ENCODE measurements at places on chromosomes 6 and 20. TPM values are rescaled to one million over a fixed set of nuclear protein-coding genes. Genes with fewer than 3 reads are reported as not detected.

DNA sequence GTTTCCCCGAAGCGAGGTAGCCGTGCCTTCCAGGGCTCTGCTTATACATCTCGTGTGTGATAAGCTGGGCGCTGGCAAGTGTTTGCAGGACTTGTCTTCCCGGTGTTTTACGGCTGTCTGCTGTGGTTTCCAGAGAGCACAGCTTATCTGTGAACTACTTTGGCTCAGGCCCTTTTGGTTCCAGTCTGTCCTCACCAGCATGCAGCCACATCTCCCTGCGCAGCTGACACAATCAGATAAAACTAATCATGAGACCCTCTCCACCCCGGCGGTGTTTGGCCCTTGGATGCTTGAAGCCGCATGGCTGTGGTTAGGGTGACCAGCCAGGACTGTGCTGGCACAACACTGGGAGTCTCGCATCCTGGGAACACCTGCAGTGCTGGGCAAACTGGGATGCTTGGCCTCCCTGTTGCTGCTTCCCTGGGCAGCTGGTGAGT lies 241.8 kb upstream of the FOXQ1 start:
- no peaks in the 10 kb centered on the region for H3K4me1 ChIP-seq
- H3K27me3 ChIP-seq = no peaks in the 10 kb centered on the region
- DNase-seq = no peak
- no peaks in the 10 kb centered on the region for H3K36me3 ChIP-seq
- H3K27ac ChIP-seq = no peak overlapping the region

DNA sequence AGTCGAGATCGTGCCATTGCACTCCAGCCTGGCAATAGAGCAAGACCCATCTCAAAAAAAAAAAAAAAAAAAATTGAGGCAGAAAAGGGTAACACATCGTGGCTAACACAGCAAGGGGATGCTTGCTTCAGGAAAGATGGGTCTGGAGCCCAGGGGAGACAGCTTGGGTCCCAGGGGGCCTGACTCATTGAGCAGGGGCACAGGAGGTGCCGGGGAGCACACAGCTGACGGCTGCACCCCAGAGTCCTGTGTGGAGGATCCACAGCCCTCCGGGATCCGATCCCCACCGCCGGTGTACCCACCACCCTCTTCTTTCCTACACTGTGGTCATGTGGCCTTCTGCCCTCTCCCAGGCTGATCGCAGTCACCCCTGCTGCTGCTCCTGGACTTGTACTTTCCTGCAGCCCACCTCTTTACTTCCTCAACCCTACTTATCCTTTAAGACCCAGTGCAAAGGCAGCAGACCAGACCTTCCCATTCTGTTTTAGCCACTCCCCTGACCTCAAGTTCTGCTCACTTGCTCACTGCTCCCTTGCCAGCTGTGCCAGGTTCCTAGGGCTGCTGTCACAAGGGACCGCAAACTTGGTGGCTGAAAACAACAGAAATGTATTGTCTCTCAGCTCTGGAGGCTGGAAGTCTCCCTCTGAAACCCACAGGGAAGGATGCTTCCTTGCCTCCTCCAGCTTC lies 17.6 kb upstream of the EZR start:
- no peak overlapping the region for H3K27ac ChIP-seq
- no peaks in the 10 kb centered on the region for H3K36me3 ChIP-seq
- no peak for DNase-seq
- no peak overlapping the region for H3K4me3 ChIP-seq
- no peaks in the 10 kb centered on the region for H3K27me3 ChIP-seq

- H3K4me1 ChIP-seq = no peaks in the 10 kb centered on the region
- no peaks in the 10 kb centered on the region for H3K36me3 ChIP-seq
- no peak for DNase-seq
Observed at GRCh38 chr6:92354270-92354829, 1065.0 kb downstream of the EPHA7 start.

DNA sequence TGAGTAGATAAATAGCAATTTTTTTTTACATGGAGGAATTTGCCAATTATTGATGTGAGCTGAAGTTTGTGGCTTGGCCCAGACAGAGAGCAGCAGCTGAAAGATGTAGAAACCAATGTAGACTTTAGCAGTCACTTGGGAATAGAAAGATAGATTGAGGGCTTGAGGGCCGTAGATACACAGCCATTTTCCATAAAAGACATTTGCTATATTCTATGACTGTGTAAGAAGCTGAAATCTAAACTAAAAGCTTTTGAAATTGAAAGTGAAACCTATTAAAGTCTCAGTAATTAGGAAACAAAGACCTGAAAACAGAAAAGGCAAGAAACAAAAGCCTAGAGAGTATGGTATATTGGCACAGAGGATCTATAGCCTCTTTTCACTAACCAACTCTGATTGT lies 332.7 kb downstream of the CENPW start:
- no peak for DNase-seq
- no peak overlapping the region for H3K4me3 ChIP-seq
- no peaks in the 10 kb centered on the region for H3K4me1 ChIP-seq
- no peak overlapping the region for H3K27ac ChIP-seq
- H3K36me3 ChIP-seq = peaks cover 2% of the 10 kb centered on the region

DNA sequence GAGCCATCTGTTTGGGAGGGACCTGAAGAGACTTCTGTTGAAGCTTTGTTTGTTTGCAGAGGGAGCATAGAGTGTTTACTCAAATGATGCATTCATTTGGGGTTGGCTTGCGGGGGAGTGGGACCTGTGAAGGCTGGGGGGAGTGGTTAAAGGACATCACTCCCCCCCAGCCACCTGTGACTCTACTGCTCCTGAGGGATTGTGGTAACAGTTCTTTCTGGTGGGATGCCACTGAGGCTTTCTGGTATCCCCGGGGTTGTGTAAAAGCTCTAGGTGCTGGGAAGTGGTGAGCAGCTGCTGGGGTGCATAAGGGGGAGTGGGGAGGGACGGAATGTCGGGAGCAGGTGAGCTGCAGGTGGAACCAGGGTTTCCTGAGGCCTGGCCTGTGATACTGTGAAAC lies 239.2 kb upstream of the QKI start:
- H3K4me3 ChIP-seq = no peak overlapping the region
- no peak overlapping the region for H3K27ac ChIP-seq
- peaks cover 3% of the 10 kb centered on the region for H3K4me1 ChIP-seq
- no peak for DNase-seq
- no peaks in the 10 kb centered on the region for H3K36me3 ChIP-seq

The MAVS gene
- total RNA-seq = 23.4 TPM

The DACT2 gene
- total RNA-seq = 5.5 TPM

Data from neural progenitor cell (in vitro differentiated cells).